Mesothelial cell of epicardium (in vitro differentiated cells): ENCODE measurements at places on chromosomes 12 and 14. TPM values are rescaled to one million over a fixed set of nuclear protein-coding genes. Genes with fewer than 3 reads are reported as not detected.

The SIX1 gene
- total RNA-seq: 0.16 to 0.47 TPM (median 0.24 TPM) in 3 replicates

The ZBTB42 gene
- total RNA-seq: 5.8 to 6.7 TPM (median 6.2 TPM) in 3 replicates

The OR6C2 gene
- total RNA-seq: not detected in 3 replicates

The LGALS3 gene
- 17.1 to 19.4 TPM (median 19.2 TPM) in 3 replicates for total RNA-seq

The SLC38A4 gene
- 0.11 to 0.35 TPM (median 0.29 TPM) in 3 replicates for total RNA-seq

The GCN1 gene
- total RNA-seq: 121 to 134 TPM (median 127 TPM) in 3 replicates

The P2RX2 gene
- total RNA-seq: 7.3 to 8.7 TPM (median 8.6 TPM) in 3 replicates

The TRHDE gene
- 1.0 to 1.7 TPM (median 1.4 TPM) in 3 replicates for total RNA-seq

The TAS2R50 gene
- total RNA-seq: 3.3 to 3.4 TPM (median 3.3 TPM) in 3 replicates

The SDR9C7 gene
- total RNA-seq: 0.20 to 0.40 TPM (median 0.29 TPM) in 3 replicates

The RASAL1 gene
- total RNA-seq: 0.61 to 1.2 TPM (median 0.65 TPM) in 3 replicates

The LGMN gene
- total RNA-seq: 52.2 to 54.2 TPM (median 52.5 TPM) in 3 replicates

The NKX2-8 gene
- not detected in 3 replicates for total RNA-seq

The ADCY6 gene
- total RNA-seq: 65.4 to 69.2 TPM (median 66.1 TPM) in 3 replicates

The PLEK2 gene
- total RNA-seq: 0.95 TPM in 1 of 3 replicates, not detected in the others

The CARMIL3 gene
- total RNA-seq: 1.1 to 1.6 TPM (median 1.4 TPM) in 3 replicates

The SSTR1 gene
- total RNA-seq: not detected in 3 replicates

The CPNE6 gene
- not detected in 3 replicates for total RNA-seq

The LALBA gene
- total RNA-seq: not detected in 3 replicates

The GLS2 gene
- total RNA-seq: 2.2 to 2.9 TPM (median 2.9 TPM) in 3 replicates

The WASHC3 gene
- 27.9 to 28.8 TPM (median 28.5 TPM) in 3 replicates for total RNA-seq

The CIT gene
- total RNA-seq: 23.7 to 29.3 TPM (median 27.4 TPM) in 3 replicates

The ANO2 gene
- total RNA-seq: 6.2 to 7.6 TPM (median 6.3 TPM) in 3 replicates

The C14orf180 gene
- total RNA-seq: 0.29 to 0.52 TPM (median 0.36 TPM) in 3 replicates

The MGST1 gene
- total RNA-seq: 24.0 to 28.4 TPM (median 27.2 TPM) in 3 replicates

The MIP gene
- total RNA-seq: not detected in 3 replicates

The RND1 gene
- total RNA-seq: 14.9 to 15.8 TPM (median 15.0 TPM) in 3 replicates

The SYT10 gene
- 12.9 to 14.3 TPM (median 13.7 TPM) in 3 replicates for total RNA-seq

The TMPRSS12 gene
- 0.24 to 0.27 TPM in 2 of 3 replicates, not detected in the other for total RNA-seq

The SLC25A21 gene
- total RNA-seq: 1.8 to 3.7 TPM (median 2.3 TPM) in 3 replicates

The BICDL1 gene
- total RNA-seq: 38.8 to 41.5 TPM (median 40.1 TPM) in 3 replicates

The PRR4 gene
- 5.4 to 7.2 TPM (median 5.4 TPM) in 3 replicates for total RNA-seq

The CMA1 gene
- total RNA-seq: not detected in 3 replicates

The RFLNA gene
- 36.9 to 41.0 TPM (median 37.9 TPM) in 3 replicates for total RNA-seq

The COX8C gene
- total RNA-seq: 0.73 to 1.2 TPM in 2 of 3 replicates, not detected in the other

The KRT78 gene
- total RNA-seq: not detected in 3 replicates

The GPR132 gene
- total RNA-seq: 1.0 to 1.6 TPM (median 1.1 TPM) in 3 replicates

The CLEC4E gene
- not detected in 3 replicates for total RNA-seq

The GYS2 gene
- total RNA-seq: not detected in 3 replicates

The DCAF5 gene
- 61.8 to 64.9 TPM (median 64.4 TPM) in 3 replicates for total RNA-seq

The PRICKLE1 gene
- total RNA-seq: 79.4 to 89.1 TPM (median 80.7 TPM) in 3 replicates

The CDCA3 gene
- 11.9 to 18.6 TPM (median 14.3 TPM) in 3 replicates for total RNA-seq

The NGB gene
- total RNA-seq: not detected in 3 replicates

The ACRBP gene
- 2.7 to 3.7 TPM (median 3.5 TPM) in 3 replicates for total RNA-seq

The FAR2 gene
- 7.0 to 7.4 TPM (median 7.2 TPM) in 3 replicates for total RNA-seq

The CLEC1B gene
- total RNA-seq: 0.18 to 0.51 TPM (median 0.34 TPM) in 3 replicates

The CCDC77 gene
- 13.8 to 16.8 TPM (median 15.5 TPM) in 3 replicates for total RNA-seq

The KRT73 gene
- total RNA-seq: not detected in 3 replicates

The STXBP6 gene
- 14.5 to 19.2 TPM (median 16.6 TPM) in 3 replicates for total RNA-seq

The STRAP gene
- 108 to 110 TPM (median 109 TPM) in 3 replicates for total RNA-seq

The WDHD1 gene
- total RNA-seq: 15.5 to 16.9 TPM (median 16.1 TPM) in 3 replicates

The AQP6 gene
- 0.11 to 0.16 TPM (median 0.11 TPM) in 3 replicates for total RNA-seq

The RPL10L gene
- total RNA-seq: not detected in 3 replicates

The SDSL gene
- total RNA-seq: 9.5 to 12.9 TPM (median 11.6 TPM) in 3 replicates

The ZDHHC22 gene
- total RNA-seq: not detected in 3 replicates

The AHNAK2 gene
- 2.4 to 2.8 TPM (median 2.6 TPM) in 3 replicates for total RNA-seq
